K562 (cell line): ENCODE measurements at places on chromosomes 3 and 15. TPM values are rescaled to one million over a fixed set of nuclear protein-coding genes. Genes with fewer than 3 reads are reported as not detected.

GRCh38 chr3:147962408-147963164 lies 553.4 kb downstream of the ZIC1 start:
- no peaks in the 10 kb centered on the region for H3K27me3 ChIP-seq
- no peaks in the 10 kb centered on the region for H3K36me3 ChIP-seq
- H3K4me1 ChIP-seq: no peaks in the 10 kb centered on the region
- no peak overlapping the region for H3K27ac ChIP-seq

The SIDT1 gene
- total RNA-seq: 0.18 TPM in 1 of 2 replicates, not detected in the other

DNA sequence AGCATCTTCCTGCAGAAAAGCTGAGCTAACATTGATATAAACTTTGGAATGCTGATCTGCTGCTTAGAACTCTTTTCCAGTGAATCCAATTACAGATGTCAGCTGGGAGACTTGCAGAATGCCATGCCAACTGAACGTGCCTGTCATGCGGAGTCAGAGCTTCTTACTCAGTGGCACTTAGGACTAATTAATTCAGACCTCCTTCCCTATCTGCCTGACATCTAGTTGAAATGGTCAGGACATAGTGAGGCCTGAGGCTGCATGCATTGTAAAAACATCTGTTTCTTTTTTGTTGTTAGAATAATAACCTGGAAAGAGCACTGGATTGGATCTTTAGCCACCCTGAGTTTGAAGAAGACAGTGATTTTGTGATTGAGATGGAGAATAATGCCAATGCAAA lies 112.6 kb downstream of the USP13 start:
- H3K27me3 ChIP-seq: no peaks in the 10 kb centered on the region
- H3K27ac ChIP-seq: no peak overlapping the region
- DNase-seq: no peak
- no peaks in the 10 kb centered on the region for H3K4me1 ChIP-seq

DNA sequence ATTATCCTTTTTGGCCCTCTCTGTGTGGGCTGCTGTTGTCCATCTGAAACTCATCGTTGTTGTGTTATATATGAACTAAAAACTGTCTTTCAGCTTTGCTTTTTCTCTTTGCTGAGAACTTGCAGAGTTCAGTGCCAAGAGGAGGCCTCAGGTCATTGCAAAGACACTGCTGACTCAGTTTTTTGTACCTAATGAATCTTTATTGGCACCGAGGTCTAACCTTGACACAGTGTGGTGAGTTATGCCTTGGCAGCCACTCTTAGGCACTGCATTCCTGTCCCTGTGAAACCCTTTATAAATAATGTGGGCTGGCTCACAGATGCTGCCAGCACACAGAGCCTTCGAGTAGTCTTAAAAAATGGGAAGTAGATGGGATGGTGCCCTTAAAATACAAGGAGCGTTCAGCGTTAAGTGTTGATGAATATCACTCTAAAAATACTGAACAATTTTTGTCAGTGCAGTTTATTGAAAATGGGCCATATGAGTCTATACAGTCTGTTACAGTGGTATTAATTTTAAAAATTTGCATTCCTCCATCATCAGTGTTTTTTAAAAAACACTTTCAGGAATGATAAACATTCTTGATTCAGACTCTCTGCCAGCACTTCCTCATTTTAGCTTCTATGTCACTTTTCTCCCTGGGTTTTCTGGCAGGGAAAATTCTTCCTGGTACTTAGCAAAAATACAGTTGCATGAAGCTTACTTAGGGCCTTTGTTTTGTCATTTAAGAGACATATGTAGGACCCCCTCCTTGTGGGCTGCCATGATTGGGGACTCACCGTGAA lies 234.1 kb downstream of the CACNA2D3 start:
- no peaks in the 10 kb centered on the region for H3K27me3 ChIP-seq
- H3K27ac ChIP-seq: no peak overlapping the region
- H3K4me3 ChIP-seq: no peak overlapping the region
- H3K4me1 ChIP-seq: no peaks in the 10 kb centered on the region
- no peak for DNase-seq

DNA sequence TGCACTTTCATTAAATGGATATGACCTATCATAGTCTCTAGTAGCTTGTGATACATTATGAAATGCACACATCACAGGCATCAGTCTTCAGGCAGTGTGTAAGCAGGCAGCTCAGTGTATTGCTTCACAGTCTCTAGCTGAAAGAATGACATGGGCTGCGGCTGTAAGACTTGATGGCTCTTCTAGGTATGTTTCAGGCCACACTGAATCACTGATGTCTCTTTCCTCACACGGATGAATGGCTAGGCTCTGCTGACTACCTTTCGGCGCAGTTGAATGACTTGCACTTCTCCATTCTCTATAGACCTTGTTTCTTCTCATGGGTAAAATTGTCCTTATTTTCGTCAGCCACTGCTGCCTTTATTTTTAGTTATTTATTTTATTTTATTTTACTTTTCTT lies 15.4 kb downstream of the APH1B start:
- no peak overlapping the region for H3K27ac ChIP-seq
- no peak for DNase-seq
- peaks cover 4% of the 10 kb centered on the region; the same call in 1 of the 2 replicates for H3K4me1 ChIP-seq
- no peaks in the 10 kb centered on the region for H3K27me3 ChIP-seq
- H3K4me3 ChIP-seq: no peak overlapping the region

- H3K4me1 ChIP-seq: no peaks in the 10 kb centered on the region
- no peak for DNase-seq
- H3K27me3 ChIP-seq: no peaks in the 10 kb centered on the region
- no peaks in the 10 kb centered on the region for H3K36me3 ChIP-seq
- H3K27ac ChIP-seq: no peak overlapping the region
These were observed 125.5 kb upstream of the TSPAN3 start for GRCh38 chr15:77196381-77196780.

- no peak overlapping the region for H3K27ac ChIP-seq
- H3K27me3 ChIP-seq: 0 out of 3 replicates have a peak, but pooled peaks cover 3% of the 10 kb centered on the region
- no peaks in the 10 kb centered on the region for H3K36me3 ChIP-seq
- no peak overlapping the region for H3K4me3 ChIP-seq
These were observed 97.9 kb upstream of the C3orf80 start for GRCh38 chr3:160127308-160127707.

The SCN5A gene
- total RNA-seq: 0.22 and 0.27 TPM in 2 replicates

The ACY1 gene
- total RNA-seq: 134 and 138 TPM in 2 replicates

The ILDR1 gene
- not detected in 2 replicates for total RNA-seq

The C2CD4B gene
- not detected in 2 replicates for total RNA-seq

GRCh38 chr3:140599496-140599895 lies 78.4 kb upstream of the TRIM42 start:
- no peaks in the 10 kb centered on the region for H3K27me3 ChIP-seq
- H3K36me3 ChIP-seq: no peaks in the 10 kb centered on the region
- peaks cover 2% of the 10 kb centered on the region; the same call in 1 of the 3 replicates for H3K4me1 ChIP-seq
- H3K4me3 ChIP-seq: no peak overlapping the region
- DNase-seq: no peak

- no peak overlapping the region for H3K27ac ChIP-seq
- H3K4me1 ChIP-seq: no peaks in the 10 kb centered on the region
- H3K36me3 ChIP-seq: no peaks in the 10 kb centered on the region
- DNase-seq: no peak
- H3K27me3 ChIP-seq: no peaks in the 10 kb centered on the region
- H3K4me3 ChIP-seq: no peak overlapping the region
These were observed 337.0 kb downstream of the KCNH8 start for GRCh38 chr3:19485267-19485666.

DNA sequence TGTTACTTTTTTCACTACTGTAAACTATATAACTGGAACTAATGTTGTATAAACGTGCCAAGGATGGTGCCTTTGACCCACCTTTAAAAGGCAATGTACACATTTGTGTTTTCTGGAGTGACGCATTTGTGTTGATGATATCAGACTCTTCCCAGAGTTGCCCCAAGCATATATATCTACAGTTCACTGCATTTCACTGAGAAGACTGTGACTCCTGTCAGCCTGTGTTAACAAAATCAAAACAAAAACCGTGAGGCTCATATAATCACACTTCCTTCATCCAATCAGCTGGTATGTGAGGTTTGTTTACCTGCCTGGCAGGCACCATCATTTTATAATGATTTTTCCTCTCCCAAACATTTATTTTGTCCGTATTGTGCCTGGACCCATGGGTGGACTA lies 117.6 kb upstream of the ROBO1 start:
- no peak overlapping the region for H3K27ac ChIP-seq
- no peaks in the 10 kb centered on the region for H3K36me3 ChIP-seq
- H3K4me3 ChIP-seq: no peak overlapping the region
- H3K27me3 ChIP-seq: no peaks in the 10 kb centered on the region
- H3K4me1 ChIP-seq: no peaks in the 10 kb centered on the region

The SUSD5 gene
- not detected in 2 replicates for total RNA-seq

GRCh38 chr15:64622410-64623260 lies 152.8 kb downstream of the RBPMS2 start:
- DNase-seq: no peak
- H3K4me1 ChIP-seq: peaks cover 6% of the 10 kb centered on the region; the same call in 1 of the 2 replicates
- no peak overlapping the region for H3K27ac ChIP-seq

GRCh38 chr15:41233367-41233771 lies 2.3 kb downstream of the CHP1 start:
- H3K4me3 ChIP-seq: no peak overlapping the region
- H3K27me3 ChIP-seq: no peaks in the 10 kb centered on the region
- H3K27ac ChIP-seq: peak overlapping the region; percentile 55; the same call in 2 of the 3 replicates

DNA sequence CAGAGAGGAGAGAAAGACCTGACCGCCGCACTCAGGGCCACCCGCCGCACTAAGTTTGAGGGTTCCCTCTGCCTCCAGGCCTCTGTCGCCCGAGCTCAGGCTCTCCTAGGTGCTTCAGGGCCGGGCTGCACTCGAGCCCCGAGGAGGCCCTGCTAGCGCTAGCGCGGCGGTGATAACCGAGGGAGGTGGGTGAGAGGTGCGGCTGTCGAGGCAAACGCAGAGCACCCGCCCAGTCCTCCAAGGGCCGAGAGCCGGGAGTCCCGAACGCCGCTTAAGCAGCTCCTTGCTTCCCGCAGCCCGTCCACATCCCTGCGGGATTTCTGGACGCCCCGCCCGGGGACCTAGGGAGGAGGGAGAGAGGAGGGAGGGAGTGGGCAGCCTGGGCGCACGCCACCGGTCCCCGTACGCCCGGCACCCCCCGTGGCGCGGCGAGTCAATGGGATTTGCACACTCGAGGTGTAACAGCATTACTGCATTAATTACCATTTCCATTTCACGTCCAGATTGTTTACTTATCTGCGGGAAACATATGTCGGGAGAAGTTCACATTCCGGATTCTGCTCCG lies 6.8 kb downstream of the SOX14 start:
- H3K4me1 ChIP-seq: peaks cover 10% of the 10 kb centered on the region; the same call in 1 of the 2 replicates
- H3K27ac ChIP-seq: no peak overlapping the region
- H3K27me3 ChIP-seq: peaks cover 48% of the 10 kb centered on the region
- no peak for DNase-seq

GRCh38 chr3:171743327-171744157 lies 66.7 kb downstream of the PLD1 start:
- no peak overlapping the region for H3K27ac ChIP-seq
- H3K27me3 ChIP-seq: no peaks in the 10 kb centered on the region
- no peaks in the 10 kb centered on the region for H3K36me3 ChIP-seq
- H3K4me3 ChIP-seq: no peak overlapping the region

GRCh38 chr3:171311784-171312183 lies 148.4 kb downstream of the TNIK start:
- peaks cover 3% of the 10 kb centered on the region; the same call in 1 of the 3 replicates for H3K4me1 ChIP-seq
- no peaks in the 10 kb centered on the region for H3K27me3 ChIP-seq

GRCh38 chr3:12751571-12751970 lies 7.5 kb downstream of the TMEM40 start:
- H3K4me3 ChIP-seq: no peak overlapping the region
- peaks cover 25% of the 10 kb centered on the region for H3K4me1 ChIP-seq
- H3K27ac ChIP-seq: no peak overlapping the region
- no peak for DNase-seq
- H3K27me3 ChIP-seq: peaks cover 5% of the 10 kb centered on the region

The HTD2 gene
- total RNA-seq: 8.3 and 9.6 TPM in 2 replicates

- no peak overlapping the region for H3K27ac ChIP-seq
- no peaks in the 10 kb centered on the region for H3K4me1 ChIP-seq
- H3K4me3 ChIP-seq: no peak overlapping the region
- H3K27me3 ChIP-seq: no peaks in the 10 kb centered on the region
These were observed 374.1 kb upstream of the TBL1XR1 start for GRCh38 chr3:177571271-177571943.

DNA sequence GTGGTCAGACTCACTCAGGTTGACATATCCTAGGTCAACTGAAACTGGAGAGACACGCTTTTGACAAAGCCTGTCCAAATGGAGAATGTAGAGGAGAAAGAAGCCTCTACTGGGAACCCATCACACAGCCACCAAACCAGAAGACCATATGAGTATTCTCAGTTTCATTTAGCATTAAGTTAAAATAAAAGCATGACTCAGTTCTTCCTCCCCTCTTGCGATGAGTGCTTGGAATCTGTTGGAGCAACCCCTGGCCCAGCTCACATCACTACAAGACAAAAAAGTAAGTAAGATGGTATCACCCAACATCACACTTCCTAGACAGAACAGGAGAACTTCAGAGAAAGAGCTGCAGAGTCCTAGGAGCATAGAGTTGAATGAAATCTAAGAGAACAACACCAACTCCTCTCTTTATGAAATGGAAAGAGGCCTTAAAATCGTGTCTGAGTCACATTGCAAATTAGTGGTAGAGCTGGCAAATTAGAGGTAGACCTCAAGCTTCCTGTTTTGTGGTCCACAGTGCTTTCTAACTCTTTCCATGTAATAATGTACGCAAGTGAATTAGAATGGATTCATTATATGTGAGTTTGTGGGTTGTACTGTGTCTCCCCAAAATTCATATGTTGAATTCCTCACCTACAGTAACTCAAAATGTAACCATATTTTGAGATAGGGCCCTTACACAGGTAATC lies 51.2 kb downstream of the FGF12 start:
- no peak for DNase-seq
- no peak overlapping the region for H3K27ac ChIP-seq
- no peak overlapping the region for H3K4me3 ChIP-seq
- no peaks in the 10 kb centered on the region for H3K27me3 ChIP-seq
- H3K36me3 ChIP-seq: no peaks in the 10 kb centered on the region
- no peaks in the 10 kb centered on the region for H3K4me1 ChIP-seq

GRCh38 chr3:165194511-165195240 lies 1.5 kb downstream of the SLITRK3 start:
- H3K4me3 ChIP-seq: no peak overlapping the region
- H3K27me3 ChIP-seq: no peaks in the 10 kb centered on the region; the same call in 1 of the 2 replicates
- no peaks in the 10 kb centered on the region for H3K36me3 ChIP-seq
- no peaks in the 10 kb centered on the region for H3K4me1 ChIP-seq

DNA sequence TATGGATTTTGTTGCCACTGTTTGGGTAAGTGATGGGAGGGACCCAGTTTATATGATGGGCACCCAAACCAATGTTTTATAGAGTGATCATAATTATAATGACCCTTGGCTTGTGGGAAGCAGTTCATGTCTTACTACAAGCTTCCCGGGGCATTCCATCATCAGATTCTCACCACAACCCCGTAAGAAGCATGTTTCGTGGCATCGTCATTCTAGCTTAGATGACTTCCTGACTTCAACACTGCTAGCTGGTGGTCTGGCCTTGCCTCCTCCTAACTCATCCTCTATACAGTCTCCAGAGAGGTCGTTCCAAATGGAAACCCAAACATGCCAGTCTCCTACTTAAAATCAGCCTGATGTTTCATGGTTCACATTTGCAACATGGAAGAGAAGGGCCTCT lies 226.9 kb downstream of the ADAMTS9 start:
- H3K4me3 ChIP-seq: no peak overlapping the region
- no peak for DNase-seq
- H3K4me1 ChIP-seq: no peaks in the 10 kb centered on the region

GRCh38 chr3:129003578-129004112 lies 2.5 kb downstream of the EFCC1 start:
- peaks cover 11% of the 10 kb centered on the region; the same call in 2 of the 3 replicates for H3K27me3 ChIP-seq
- H3K4me3 ChIP-seq: no peak overlapping the region
- H3K27ac ChIP-seq: no peak overlapping the region
- H3K4me1 ChIP-seq: no peaks in the 10 kb centered on the region
